Fibroblast of skin of scalp (primary cell): ENCODE measurements at places on chromosomes 1 and 21.

- DNase-seq: peak; percentile 85
These were observed 11.9 kb downstream of the STX6 start for GRCh38 chr1:181010789-181011188.

GRCh38 chr1:38139738-38140487, 93.3 kb upstream of the POU3F1 start:
- DNase-seq: peak; percentile 24

- DNase-seq: no peak
These were observed 154.6 kb downstream of the PCNX2 start for GRCh38 chr1:233140974-233141373.

GRCh38 chr1:227440182-227440581, 121.9 kb upstream of the CDC42BPA start:
- no peak for DNase-seq

DNA sequence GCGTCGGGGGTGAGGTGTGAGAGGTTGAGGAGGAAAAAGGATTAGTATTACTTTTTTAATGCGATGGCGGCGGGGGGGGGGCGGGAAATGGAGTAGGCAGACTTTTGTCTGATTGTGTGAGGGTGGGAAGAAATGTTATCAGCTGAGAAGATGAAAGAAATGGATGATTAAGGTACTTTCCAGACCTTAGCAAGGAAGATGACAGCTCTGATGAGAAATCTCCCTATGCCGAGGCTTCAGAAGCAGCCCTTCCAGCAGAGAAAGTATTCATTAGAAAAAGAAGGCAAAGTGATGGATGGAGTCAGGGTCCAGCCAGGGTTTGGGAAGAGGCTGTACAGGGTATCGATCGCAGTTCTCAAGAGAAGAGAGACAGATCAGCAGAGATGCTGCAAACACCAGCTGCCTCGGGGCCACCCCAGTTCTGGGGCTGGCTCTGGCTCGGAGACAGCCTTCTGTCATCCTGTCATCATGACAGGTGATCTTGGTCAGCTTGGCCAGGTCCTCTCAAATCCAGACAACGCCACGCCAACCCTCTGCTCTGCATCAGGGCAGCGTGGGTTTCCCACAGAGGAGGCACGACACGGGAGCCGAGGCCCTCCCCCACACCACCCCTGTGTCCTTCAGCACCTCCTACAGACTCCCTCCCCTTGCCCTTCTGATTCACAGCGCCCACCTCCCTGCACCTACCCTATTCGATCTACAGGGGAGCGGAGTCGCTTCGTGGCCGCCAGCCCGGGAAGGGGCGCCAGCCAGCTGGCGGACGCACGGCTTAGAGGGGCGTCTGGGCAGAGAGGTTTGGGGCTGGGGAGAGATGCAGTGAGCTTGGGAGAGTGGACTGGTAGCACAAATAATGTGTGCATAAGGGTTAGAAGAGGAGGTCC, 674 bp upstream of the ATXN7L2 start:
- DNase-seq: no peak

GRCh38 chr21:14876524-14876840, 188.3 kb downstream of the NRIP1 start:
- DNase-seq: no peak

DNA sequence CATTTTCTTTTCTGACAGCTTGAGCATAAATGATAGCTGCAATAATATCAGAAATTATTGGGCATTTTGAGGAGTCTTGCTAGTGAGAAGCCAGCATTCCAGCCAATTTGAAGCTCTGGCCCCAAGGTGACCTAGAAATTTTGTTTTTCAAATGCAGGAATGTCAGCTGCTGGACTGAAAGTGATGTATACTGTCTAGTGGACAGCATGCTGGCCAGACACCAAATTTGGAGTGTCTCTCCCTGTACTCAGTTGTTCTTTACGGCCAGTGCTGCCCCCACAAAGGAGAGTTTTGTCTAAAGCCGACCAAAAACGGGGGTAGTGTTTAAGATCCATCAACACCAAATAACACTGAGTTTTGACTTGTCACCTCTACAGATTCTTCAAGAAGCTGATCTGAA, 5.2 kb downstream of the RGS7 start:
- DNase-seq: no peak

GRCh38 chr1:77308889-77309621, 27.2 kb downstream of the AK5 start:
- DNase-seq: no peak

DNA sequence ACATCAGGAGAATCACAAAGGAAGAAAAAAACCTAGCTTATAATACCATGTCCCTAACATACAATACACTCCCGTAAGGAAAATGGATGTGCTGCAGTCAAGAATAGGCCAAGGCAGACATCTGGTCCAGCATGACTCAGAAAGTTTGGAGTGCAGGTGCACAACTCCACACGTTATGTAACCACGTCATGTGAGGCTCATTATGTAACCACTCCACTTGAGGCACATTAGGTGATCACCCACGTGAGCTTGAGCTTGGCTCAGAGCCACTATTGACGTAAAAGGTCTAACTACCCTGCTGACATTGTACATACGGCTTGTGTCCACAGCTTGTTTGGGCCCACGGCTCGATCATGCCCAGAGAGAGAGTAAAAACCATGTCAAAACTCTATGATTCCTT, 99.8 kb upstream of the C1orf21 start:
- no peak for DNase-seq

DNA sequence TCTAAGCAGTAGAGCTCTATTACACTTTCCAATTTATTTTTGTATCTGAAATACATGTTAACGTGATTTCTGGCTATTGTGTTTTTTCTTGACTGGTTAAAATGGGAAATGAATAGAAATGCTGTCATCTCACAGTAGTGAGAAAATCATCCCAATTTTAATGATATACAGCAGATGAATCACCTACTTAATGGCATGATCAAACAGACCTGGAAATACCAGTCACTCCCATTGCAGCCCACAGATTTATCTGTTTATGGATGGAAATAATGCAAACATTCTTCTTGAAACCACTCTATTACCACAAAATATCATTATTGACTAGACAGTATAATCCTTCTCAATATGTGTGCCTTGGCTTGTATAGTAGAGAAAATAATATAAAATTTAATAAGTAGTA, 497.8 kb upstream of the ADAMTS5 start:
- peak; percentile 14 for DNase-seq

DNA sequence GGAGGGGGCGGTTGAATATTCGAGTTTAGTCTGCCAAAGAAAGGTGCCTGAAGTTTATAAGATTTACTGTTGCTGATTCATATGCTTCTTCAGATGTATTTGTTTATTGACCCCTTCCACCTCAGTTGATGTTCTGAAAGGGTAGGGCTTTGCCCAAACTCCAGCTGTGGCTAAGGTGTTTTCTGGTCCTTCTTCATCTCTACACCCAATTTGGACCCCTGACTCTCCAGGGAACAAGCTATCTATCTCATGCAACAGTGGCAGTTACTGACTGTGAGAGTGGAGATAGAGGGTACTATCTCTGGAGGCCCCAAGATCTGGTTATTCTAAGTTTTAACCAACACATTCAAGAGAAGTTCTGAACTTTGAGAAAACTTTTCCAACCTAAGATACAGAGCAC, 12.6 kb upstream of the ALG14 start:
- DNase-seq: no peak

DNA sequence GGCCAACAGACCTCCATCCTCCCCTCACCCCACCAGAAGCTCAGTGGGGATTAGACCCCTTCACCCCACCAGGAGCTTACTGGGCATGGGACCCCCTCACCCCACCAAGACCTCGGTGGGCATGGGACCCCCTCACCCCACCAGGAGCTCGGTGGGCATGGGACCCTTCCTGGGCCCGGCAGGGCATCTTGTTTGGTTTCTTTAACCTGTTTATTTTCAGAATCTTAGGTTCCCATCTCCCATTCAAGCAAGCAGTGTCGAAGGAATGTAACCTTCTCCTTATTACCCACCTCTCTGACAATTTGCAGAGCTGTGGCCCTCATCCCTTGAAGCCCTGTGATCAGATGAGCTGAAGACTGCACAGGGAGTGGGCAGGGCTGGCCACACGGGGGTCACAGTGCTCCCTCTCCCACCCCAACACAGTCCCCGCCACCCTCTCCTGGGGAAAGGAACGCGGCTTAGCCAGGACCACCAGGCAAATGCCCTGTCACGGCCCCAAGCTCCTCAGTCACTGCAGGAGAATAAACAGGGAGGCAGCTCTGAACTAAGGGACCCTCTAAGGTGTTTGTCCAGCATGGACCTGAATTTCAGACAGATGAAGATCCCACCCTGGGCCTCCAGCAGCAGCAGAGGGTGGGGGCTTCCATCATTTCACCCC, 330.0 kb downstream of the NPHP4 start:
- DNase-seq: no peak

- DNase-seq: peak; percentile 49
These were observed 6.1 kb downstream of the AADACL4 start for GRCh38 chr1:12649971-12650421.

DNA sequence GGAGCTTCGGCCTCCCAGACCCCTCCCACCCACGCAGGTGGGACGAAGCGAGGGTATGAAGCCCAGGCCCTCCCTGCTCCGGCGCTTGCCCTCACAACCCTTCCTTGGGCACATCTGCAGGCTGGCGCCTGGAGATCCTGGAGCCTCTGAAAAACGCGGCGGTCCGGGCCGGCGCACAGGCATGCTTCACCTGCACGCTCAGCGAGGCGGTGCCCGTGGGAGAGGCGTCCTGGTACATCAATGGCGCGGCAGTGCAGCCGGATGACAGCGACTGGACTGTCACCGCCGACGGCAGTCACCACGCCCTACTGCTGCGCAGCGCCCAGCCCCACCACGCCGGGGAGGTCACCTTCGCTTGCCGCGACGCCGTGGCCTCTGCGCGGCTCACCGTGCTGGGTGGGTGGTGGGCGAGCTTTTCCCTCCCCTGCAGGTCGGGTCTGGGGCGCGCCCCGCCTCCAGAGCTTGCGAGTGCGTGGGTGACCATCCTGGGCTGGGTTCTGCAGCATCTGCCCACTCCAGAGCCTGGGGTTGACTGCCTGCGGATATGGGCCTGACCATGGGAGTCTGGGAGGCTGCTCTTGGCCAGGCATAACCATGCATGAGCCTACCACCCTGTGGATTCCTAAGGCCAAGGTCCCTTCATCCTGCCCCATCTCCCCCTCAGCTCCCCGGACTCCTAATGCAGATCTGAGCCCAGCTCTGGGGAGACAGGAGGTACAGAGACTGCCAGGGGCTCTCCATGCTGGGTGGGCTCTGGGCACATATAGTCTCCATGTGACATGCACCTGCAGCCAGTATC, 89.8 kb downstream of the TRIM11 start:
- DNase-seq: no peak

DNA sequence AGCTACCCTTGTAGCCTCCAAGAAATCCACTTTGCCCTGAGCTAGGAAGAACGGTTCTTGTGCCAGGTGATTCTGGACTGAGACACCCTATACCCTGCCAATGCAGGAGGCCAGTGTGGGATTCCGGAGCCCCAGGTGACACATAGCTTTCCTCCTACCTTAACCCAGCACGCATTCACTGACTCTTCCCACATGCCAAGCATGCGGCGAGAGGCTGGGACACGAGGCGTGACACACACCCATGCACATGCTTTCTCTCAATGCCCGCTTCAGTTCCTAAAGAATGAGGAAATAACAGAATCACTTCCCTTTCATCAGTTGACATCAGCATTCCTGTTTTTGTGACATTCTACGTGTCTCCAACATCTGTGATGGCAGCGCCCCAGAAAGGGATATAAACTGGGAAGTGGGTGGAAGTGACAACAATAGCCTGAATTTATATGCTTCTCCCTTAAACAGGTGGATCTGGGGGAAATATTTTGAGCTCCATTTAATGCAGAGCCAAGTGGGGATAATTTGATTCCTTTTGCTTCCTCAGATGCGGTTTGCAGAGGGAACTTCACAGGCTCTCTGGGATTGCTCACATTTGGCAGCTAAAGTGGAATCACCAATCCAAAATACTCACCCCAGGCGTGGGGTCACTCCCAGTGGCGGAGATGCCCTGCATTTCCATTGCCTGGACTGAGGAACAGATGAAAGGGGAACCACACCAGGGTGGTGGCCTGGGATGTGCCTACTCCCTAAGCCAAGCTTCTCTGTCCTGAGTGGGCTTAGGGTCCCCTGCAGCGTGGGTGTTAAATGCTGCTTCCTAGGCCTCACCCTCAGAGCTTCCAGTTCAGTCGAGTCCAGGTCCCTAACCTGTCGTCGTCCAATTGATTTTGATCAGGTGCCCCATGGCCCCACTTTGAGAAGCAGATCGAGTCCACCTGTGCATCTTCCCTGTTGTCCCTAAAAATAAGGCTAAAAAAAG, 445.1 kb downstream of the SIPA1L2 start:
- no peak for DNase-seq

DNA sequence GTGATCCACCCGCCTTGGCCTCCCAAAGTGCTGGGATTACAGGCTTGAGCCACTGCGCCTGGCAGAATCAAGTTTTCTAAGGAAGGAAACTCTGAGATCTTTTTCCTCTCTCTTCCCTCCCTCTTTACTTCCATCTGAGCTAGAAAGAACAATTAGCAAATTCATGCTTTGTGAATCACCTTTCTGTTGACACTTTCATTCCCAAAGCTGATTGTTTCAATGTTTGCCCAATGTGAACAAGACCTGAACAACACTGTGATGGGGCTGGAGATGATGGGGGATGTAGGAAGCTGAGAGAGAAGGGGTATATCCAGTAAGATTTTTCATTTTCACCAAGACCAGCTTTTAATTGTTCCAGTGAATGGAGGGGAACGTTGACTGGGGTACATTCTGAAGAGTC, 5.7 kb upstream of the TENT5B start:
- DNase-seq: no peak

GRCh38 chr21:24976238-24976637, 631.0 kb downstream of the MRPL39 start:
- DNase-seq: no peak

- DNase-seq: peak; percentile 28
These were observed 713.6 kb upstream of the CHRM3 start for GRCh38 chr1:238672806-238673205.

DNA sequence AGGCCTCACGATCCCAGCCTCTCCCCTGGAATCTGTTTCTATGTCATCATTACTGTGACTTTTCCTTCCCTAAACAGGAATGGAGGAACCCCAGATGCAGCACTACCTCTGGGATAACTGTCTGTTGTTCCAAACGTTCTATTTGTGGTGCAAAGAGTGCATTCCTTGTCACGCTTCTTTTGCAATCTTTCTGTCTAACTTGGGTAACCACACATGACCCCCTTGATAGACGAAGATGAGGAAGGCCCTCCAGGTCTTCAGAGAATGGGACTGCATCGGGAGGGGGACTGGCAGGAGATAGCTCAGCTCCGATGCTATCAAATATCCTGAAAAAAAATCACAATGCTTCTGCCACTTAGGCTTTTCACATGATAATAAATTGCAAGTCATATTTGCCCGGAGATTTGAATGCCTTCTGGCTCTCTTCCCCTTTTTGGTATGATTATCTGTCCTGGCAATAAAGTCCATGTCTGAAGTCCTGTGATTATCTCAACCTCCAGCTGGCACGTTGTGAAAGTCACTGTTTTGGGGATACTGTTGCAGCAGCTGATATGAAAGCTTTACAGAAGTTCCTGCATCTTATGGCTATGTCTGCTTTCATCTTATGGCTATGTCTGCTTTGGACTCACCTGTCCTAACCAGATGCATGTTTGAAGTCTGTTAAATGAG, 148.7 kb upstream of the LMO4 start:
- DNase-seq: no peak
